ENCODE measurements at places on chromosomes 4 and X.

- DNase-seq, result no peak
Measured at GRCh38 chr4:94486372-94486801, 34.6 kb downstream of the PDLIM5 start.

DNA sequence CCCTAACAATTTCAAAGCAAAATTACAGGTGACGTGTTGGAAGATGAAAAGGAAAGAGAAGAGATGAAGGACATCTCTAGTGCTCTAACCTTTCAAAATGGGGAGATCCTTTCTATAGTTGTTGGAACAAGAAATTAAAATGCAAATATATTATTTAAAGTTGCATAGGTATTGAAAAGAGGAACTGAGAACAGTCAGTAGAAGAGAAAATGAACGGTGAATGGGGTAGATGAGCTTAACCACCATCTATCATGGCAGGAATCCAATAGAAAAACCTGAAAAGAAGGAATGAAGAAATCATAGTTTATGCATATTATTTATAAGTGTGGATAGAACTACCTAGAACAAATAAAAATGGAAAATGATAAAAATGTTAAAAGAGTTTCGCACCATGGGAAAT, 42.0 kb downstream of the ANXA5 start:
- no peak for DNase-seq

DNA sequence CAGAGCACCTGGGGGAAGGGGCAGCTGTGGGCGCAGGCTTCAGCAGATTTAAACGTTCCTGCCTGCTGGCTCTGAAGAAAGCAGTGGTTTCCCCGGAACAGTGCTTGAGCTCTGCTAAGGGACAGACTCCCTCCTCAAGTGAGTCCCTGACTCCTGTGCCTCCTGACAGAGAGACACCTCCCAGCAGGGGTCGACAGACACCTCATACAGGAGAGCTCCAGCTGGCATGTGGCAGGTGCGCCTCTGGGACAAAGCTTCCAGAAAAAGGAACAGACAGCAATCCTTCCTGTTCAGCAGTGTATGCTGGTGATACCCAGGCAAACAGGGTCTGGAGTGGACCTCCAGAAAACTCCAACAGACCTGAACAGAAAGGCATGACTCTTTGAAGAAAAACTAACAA, 68.1 kb downstream of the ZC4H2 start:
- no peak for DNase-seq

DNA sequence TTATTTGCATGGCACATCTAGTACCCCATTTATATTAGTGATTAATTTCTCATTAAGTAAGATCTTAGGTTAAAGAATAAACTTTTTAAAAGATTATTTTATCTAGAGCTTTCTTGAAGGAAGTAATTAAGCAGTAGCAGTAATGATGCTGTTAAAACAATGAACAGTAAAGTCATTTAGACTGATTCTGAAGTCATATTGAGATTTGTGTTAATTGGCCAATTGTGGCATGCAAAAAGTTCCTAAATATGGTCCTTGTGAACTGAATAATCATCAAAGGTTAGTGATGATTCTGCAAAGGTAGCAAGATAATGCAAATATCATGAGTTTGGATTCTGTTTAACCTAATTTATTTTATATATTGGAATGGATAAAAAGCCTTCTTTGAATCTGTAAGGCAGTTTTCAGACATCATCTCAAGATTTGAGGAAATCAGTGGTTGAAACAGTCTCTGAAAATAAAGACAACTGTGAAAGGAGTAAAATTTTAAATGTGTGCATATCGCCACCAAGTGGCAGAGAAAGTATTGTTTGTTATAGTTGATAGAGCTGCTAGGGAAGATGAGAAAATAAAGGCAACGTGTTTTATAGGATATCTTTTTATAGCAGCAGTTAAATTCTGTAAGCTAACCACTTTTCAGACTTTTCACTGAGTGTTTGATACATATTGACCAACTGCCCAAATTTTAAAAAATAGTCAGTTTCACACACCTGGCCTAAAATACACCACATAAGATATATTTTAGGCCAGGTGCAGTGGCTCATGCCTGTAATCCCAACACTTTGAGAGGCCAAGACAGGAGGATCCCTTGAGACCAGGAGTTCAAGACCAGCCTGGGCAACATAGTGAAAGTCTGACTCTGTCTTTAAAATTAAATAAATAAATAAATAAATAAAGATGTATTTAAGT, 79.6 kb downstream of the CCKAR start:
- DNase-seq, result peak; percentile 45

GRCh38 chrX:119398974-119399771, at the start of gene SLC25A43:
Gene SLC25A43 (plus strand): TSS chrX:119399336. CDS start chrX:119399404, 68 bp downstream.
- DNase-seq, result peak; percentile 56

DNA sequence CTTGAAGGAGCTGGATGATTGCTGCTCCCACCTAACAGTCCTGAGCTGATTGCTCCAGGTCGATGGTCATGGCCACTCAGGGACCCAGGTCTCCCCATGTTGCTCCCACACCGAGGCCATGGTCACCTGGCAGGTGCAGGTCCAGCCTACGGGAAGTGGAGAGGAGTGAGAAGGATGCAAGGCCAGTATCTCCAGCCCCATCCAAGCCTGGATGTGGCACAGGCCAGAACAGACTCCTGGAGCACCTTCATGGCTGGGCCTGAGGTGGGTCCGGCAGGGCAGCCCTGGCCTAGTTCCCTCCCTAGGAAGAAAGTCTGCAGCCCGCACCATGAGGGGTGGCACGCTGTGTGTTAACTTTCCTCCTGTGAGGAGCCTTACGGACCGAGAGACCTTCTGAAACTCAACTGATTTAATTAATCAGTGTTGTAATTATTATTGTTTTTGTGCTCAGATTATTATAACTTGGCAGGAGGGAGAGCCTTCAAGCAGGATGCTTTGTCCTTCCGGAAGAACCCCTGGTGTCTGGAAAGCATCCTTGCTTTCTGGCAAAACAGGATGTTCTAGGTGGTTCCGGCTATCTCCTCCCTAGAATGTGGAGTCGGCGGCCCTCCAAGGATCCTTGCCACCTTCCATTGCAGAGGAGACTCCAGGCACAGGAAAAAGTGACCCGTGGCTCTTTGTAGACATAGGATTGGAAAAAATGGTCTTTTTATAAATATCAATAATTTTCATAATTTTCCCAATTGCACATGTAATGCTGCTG, 92.3 kb upstream of the ADRA2C start:
- DNase-seq, result no peak

- no peak for DNase-seq
Measured at GRCh38 chr4:107900508-107900907, 30.8 kb upstream of the CYP2U1 start.

Data from retina (tissue), 1 donor.